ENCODE measurements at places on chromosomes 1 and 21.

DNA sequence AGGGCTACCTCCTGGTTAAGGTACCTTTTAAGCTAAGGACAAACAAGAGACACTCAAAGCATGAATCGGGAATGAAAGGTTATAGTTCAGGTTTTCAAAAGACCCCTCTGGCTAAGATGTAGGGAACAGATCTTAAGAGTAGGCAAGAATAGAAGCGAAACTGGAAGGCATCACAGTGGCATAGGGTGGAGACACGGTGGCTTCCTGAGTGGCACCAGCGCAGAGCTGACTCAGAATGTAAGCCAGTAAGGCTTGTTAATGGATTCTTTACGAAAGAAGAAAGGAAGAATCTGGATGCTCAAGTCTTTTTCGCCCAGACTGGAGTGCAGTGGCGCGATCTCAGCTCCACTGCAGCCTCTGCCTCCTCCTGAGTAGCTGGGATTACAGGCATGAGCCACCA is 21.2 kb downstream of the PADI6 start:
- DNase-seq = no peak

- DNase-seq = no peak
Observed at GRCh38 chr21:34148419-34148804, 75.0 kb downstream of the MRPS6 start.

DNA sequence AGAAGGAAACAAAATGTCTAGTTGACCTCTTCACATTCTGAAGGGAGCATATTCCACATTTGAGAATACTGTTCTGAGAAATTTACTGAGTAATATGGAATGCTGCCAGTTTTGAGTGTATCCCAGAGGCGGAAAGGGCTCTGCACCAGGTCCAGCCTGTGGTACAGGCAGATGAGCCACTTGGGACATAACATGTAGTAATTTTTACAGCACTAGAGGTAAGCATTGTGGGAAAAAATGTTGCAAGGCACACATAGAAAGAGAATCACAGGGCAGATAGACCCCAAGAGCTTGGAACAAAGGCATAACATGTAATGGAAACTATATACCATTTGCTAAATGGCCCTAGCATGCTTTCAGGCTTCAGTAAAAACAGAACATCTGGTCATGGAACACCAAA is 228.5 kb downstream of the USH2A start:
- no peak for DNase-seq

GRCh38 chr1:110390096-110390495 is 730 bp downstream of the SLC16A4 start:
- DNase-seq = no peak

DNA sequence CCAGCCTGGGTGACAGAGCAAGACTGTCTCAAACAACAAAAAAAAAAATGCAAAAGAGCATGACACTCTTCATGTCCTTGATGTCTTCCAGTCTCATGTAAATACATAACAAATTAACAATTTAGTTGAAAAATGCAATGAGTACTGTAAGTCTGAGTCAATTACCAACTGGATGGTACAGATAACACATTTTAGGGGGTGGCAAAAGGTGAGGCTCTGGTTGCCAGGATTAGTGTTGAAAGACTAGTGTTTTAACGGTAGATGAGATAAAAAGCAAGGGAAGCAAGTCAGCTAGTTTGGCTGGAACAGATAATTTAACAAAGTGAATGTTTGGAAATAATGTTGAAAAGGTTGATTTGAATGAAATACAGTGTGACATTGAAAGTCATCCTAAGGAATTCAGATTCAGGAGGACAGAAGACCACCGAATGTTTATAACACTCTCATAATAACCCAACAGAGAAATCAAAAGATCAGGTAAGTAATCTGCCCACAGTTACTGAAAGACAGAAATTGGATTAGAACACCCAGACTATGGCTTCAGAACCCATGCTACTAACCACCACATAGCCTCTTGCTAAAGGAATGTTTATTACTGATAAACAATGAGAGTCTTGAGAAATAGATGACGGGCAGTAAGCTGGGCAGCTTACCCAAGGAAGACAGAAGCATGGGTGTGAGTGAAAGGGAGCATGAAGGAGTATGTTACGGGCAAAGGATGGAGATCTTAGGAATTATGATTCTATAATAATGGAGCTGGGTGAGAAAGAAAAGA is 312.4 kb downstream of the HMCN1 start:
- DNase-seq = no peak

- DNase-seq = peak; percentile 38
Observed at GRCh38 chr1:9643351-9644256, 7.9 kb upstream of the PIK3CD start.

- DNase-seq = no peak
Observed at GRCh38 chr1:18288722-18289121, 181.1 kb downstream of the IGSF21 start.

DNA sequence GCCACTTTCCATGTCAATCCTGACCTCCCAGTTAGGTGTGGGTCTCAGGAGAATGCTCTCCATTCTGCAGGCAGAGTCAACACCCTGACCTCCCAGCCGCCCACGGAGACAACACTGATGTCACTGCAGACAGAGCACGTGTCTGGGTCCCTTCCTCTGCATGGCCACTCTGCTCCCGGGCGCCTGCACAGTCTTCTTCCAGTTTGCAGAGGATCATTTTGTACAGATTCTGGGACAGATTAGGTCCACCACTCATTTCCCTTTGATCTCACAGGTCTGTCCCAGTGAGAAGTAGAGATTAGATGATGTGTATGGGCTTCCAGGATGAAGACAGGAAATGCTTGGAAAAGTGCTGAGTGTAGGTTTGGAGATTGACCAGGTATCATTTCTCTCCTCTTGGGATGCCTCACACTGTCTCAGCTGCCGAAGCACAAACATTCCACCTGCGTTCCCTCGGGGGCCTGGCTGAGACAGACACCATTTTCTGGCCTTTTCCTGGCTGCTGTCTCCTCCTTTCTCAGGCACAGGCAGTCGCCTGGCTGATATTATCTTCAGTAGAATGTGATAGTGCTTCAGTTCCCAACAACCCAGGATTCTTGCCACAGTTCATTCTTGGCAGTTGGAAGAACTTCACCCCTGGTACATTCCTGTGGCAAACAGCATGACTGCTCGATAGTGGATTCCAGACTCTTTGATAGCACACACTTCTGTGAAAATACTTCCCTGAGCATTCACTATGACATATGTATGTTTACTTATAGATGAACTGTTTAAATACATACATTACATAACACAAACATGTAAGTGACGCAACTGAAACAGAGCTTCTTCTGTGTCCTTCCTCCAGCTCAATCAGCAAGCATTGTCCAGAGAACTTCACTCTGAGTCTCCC is 7.9 kb downstream of the MYBPHL start:
- no peak for DNase-seq

DNA sequence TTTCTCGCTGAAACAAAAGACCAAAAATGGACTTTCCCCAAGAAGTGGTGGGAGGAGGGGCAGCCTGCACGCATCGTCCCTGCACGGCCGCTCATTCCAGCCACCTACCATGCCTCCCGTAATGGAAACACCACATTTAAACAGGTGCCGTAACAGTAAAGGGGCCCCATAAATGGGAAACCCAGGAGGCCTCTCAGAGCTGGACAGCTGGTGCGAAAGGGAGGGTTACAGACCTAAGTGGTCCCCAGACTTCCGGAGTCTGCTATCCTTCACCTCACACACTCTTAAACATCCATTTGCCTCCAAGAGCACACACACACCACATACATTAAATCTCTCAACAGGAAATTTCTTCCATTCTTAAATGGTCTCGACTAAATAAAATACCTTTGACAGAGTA is 120.7 kb upstream of the SOD1 start:
- no peak for DNase-seq

DNA sequence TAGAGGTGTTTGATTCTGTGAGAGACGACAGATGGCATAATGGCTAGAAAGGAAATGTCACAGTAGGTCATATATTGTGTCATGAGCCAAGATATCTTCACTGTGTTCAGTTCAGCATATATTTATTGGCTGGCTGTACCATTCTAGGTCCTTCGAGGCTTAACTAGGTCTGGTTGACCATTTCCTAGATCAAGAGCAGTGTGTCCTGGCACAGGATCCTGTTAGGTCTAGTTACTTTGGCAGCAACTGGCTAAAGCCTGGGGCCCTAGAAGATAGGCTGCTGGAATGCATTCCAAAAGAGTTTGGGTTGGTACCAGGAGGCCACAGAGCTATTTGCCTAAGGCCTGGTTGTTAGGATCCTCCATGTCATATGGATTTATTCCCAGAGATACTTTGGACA is 20.9 kb downstream of the ZBTB40 start:
- DNase-seq = no peak

- no peak for DNase-seq
Observed at GRCh38 chr1:212752934-212753497, 38.6 kb downstream of the NSL1 start.

GRCh38 chr1:189434461-189434860 is 1043.2 kb downstream of the BRINP3 start:
- DNase-seq = no peak

- no peak for DNase-seq
Observed at GRCh38 chr1:14842891-14843290, 244.4 kb downstream of the KAZN start.

GRCh38 chr21:30227633-30228404 is 11.9 kb upstream of the CLDN8 start:
- DNase-seq = no peak

DNA sequence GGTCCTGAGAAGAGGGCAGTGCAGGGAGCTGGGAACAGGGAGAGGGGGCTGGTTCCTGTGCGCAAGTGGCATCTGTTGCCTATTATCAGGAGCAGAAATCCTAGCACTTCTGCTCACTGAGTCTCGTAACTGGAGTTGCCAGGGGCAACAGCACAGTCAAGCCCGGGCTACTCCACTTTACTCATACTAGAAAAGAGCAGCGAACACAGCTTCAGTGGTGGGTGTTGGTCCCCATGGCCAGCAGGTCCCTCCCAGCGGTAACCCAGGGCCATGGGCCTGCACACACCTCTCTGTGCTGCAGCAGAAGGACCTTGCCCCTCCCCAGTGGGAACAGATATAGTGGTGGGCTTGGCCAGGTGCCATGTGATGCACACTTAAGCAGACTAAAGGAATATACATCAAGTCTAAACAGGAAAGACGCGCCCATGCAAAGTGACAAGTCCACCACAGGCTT is 8.5 kb downstream of the PYCR2 start:
- no peak for DNase-seq

DNA sequence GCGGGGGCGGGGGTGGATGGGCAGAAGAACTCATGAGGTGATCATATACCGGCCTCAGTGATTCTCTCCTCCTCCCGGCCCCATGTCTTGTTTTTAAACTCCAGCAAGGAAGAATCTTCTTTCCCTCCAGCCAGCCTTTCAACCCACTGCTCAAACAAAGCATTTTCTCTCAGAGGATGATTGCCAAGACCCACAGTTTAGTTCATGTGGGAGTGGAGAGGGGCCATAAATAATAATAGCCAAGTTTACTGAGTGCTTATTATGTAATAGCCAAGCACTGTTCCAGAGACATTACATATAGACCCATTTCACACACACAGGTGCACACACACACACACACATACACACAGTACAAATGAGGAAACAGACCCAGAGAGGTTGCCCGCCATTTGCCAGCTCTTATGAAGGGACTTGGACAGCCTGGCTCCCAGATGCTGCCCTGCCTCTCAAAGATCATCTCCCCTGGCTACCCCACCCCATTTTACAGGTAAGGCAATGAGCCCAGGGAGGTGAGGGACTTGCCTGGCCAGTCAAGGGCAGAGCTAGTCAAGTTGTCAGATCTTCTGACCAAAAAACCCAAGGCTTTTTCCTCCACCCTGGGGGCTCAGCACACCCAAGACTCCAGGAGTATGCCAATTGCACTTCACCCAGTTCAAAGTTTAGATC is 18.0 kb upstream of the BCAR3 start:
- DNase-seq = no peak

- DNase-seq = peak; percentile 43
Observed at GRCh38 chr1:6208723-6209660, 3.1 kb downstream of the RNF207 start.

- DNase-seq = no peak
Observed at GRCh38 chr1:113686891-113687618, 72.2 kb downstream of the PHTF1 start.

GRCh38 chr21:35850542-35851103 is 209.7 kb downstream of the SETD4 start:
- DNase-seq = no peak

GRCh38 chr1:94271373-94271772 is 34.0 kb upstream of the ARHGAP29 start:
- DNase-seq = no peak

DNA sequence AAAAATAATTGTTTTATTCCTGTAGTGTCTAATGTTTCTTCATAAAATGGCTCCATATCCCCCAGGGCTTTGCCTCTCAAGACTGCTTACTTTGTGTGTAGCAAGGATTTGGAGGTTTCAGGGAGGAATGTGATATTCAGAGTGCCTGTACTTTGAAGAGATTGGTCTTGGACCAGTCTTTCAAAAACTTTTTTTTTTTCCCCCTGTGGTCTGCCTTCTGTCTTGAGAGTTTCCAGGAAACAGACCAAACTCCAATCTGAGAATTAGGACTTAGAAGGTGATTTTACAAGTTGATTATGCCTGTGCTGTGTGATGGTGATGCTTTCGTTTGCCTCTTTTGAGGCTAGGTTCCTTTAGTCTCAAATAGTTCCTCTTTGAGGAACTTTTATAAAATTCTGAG is 25.9 kb downstream of the GABPA start:
- no peak for DNase-seq

DNA sequence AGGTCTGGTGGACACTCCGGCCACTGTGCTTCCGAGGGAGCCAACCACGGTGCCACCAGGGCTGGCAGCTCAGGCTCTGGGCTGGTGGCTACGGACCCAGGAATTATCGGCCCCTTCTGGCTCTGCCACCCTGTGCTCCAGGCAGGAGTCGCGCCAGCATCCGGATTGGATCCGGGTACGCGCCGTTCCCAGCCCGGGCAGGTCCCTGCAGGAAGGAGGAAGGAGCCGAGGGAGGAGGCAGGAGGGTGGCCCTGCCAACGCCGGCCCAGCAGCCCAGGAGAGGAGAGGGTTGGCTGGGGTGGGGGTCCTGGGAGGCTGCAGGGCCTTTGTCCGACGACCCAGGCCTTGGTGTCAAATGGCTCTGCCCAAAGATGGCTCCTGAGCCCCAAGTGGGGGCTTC is 160.5 kb downstream of the CASZ1 start:
- no peak for DNase-seq
